ENCODE measurements at places on chromosomes 16 and 17.

- no peak for DNase-seq
Observed at GRCh38 chr17:48722915-48723422, at the start of gene PRAC2. TSS of gene PRAC2 (plus strand) at chr17:48723185. CDS start at chr17:48724411, 1,226 bp downstream.

- DNase-seq = no peak
Observed at GRCh38 chr16:12708266-12708665, 95.4 kb downstream of the CPPED1 start.

- peak; percentile 77 for DNase-seq
Observed at GRCh38 chr17:67993998-67994361, 2.3 kb downstream of the C17orf58 start.

- no peak for DNase-seq
Observed at GRCh38 chr17:79440251-79440650, 170.6 kb downstream of the RBFOX3 start.

- DNase-seq = no peak
Observed at GRCh38 chr16:675884-676564, 553 bp downstream of the RHBDL1 start.

DNA sequence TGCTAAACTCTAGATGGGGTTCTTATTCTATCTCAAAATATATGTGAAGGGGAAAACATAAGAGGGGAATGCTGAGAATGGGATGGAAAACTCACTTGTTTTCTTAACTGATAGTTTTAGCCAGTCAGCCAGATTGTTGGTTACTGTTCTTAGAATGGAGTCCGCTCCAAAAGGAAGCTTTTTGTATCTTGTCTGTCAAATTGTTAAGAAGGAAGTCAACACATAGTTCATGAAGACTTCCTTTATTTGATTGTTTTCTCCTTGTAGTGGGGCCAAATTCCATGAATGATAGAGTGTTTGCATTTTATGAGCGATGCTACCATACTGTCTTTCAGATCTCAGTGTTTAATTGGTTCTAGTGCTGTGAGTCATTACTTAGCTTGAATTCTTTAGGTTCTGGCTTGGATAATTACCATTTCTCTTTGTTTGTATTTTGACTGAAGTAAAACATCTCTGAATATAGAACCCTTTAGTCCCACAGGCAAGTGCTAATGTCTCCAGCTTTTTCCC lies 98.3 kb upstream of the GOT2 start:
- no peak for DNase-seq

DNA sequence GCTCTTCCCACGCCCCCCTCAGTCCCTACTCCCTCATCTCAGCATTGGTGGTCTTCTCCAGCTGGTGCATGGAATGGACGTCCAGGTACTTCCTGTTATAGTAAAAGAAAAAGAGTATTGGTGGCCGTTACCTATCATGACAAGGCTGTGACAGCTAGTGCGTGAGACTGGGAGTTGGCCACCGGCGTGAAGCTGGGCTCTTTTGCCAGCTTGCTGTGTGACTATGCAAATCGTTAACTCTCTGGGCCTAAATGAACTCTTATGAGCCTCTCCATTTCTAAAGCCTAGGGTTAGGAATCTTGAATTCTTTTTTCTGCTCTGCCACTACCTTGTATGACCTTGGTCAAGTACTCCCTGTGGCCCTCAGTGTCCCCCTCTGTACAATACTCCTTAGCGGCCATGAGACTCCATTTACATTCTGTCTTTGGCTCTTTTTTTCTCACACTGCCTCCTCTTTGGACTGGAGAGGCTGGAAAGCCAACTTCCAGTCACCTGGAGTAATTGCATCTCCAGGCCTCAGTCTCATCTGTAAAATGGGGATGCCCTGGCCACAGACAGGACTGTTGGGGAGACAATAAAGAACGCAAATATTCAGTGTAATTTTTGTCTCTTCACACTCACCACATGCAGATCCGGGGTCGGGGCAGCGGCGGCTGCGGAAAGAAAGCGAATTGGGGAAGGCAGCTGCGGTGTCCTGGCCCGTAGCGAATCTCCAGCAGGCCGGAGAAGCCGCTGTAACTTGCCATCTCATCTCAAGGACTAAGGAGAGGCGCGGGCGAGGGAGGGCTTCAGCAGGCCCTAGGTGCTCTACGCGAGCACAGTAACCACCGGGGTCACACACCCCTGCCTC lies 1.1 kb downstream of the CFAP119 start:
- no peak for DNase-seq

DNA sequence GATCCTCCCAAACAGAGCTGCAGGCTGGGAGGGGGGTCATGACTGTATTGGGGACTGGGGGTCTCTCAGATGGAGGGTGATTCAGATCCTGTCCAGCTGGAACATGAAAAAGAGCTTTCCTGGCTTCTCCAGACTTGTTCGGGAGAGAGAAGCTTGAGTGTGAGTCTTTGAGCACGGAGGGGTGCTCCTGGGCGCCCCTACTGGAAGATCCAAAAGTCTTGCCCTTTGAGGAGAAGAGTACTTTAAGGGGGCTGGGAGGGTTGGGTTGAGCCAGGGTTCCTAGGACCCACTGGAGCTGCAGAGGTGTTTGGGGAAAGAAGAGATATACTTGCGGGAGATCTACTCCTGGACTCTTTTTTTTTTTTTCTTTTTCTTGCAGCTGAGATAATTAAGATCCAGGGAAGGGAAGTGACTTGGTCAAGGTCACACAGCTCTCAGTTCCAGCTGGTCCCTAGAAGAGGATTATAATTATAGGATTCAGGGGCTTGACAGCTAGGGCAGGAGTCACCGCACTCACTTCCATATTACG lies 8.4 kb downstream of the RARA start:
- DNase-seq = no peak

- DNase-seq = no peak
Observed at GRCh38 chr16:50607051-50607431, 58.8 kb downstream of the NKD1 start.

GRCh38 chr16:88352261-88353200 lies 30.2 kb upstream of the ZNF469 start:
- DNase-seq = no peak

DNA sequence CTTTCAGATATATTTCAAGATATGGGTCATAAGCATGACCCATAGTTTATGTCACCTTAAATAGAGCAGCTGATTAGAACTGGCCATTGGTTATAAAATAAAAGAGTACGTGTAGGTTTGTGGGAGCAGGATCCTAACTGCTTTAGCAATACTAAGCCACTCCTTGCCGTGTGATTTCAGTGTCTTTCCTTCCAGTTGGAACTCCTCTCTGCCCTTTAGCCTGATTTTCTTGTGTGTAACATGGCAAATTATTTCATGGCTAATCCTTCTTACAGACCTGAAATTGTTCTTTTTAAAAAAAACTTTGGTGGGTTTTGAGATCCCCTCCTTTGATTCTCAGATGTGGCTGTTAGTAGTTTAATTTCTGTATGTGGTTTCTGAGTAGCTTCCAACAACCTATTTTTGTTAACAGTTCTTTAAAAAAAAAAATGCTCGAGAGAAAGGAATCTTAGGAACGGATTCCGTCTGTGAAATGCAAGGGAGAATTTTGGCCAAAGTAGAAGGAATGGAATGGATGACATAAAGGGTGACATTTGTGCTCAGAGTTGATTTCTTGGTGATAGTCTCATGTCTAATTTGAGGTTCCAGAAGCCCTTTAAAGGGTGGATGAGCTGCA lies 39.9 kb downstream of the DHRS7B start:
- DNase-seq = no peak

DNA sequence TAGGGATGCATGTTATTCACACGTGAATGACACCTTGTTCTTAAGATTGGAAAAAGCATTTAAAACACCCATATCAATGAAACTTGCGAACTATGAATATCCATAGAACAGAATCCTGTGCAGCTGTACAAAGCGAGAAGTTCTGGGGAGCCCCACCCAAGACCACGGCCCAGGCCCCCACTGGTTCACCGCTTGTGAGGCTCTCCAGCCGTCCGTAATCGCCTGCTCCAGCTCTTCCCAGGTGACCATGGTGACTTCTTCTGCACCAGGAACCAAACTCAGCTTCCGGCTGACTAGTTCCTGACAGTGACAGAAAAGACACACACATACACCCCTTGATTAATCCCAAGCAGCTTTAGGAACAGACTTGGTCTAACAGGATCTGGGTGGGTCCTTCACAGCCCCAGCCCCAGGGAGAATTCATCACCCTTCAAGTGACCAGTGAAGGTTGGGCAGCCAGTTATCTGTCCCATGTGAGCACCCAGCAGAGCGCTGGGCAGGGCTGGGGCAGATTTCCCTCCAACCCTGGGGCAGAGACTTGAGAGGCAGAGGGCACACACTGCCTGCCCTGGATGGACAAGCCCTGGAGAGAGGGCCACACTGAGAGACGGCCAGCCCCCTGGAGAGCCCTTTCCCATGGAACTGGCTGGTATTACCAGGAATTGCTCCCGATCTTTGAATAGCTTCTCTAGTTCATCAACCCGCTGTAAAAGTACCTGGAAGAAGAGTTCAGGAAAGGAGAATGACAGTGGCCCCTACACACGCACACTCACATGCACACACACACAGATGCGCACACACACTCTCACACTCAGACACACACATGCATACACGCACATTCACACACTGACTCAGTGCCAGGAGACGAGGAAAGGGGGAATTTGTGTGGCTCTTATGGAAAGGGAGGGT lies 3.6 kb downstream of the QRICH2 start:
- no peak for DNase-seq

Measured in NCI-H1417 (cell line).